Activated CD4-positive, alpha-beta T cell treated with anti-CD3 and anti-CD28 coated beads, Interleukin-2, amount 50 U/mL, for 24 hours (primary cell): ENCODE measurements at places on chromosomes 7 and 10.

GRCh38 chr10:112637901-112638300, 190.9 kb downstream of the VTI1A start:
- no peak for DNase-seq

DNA sequence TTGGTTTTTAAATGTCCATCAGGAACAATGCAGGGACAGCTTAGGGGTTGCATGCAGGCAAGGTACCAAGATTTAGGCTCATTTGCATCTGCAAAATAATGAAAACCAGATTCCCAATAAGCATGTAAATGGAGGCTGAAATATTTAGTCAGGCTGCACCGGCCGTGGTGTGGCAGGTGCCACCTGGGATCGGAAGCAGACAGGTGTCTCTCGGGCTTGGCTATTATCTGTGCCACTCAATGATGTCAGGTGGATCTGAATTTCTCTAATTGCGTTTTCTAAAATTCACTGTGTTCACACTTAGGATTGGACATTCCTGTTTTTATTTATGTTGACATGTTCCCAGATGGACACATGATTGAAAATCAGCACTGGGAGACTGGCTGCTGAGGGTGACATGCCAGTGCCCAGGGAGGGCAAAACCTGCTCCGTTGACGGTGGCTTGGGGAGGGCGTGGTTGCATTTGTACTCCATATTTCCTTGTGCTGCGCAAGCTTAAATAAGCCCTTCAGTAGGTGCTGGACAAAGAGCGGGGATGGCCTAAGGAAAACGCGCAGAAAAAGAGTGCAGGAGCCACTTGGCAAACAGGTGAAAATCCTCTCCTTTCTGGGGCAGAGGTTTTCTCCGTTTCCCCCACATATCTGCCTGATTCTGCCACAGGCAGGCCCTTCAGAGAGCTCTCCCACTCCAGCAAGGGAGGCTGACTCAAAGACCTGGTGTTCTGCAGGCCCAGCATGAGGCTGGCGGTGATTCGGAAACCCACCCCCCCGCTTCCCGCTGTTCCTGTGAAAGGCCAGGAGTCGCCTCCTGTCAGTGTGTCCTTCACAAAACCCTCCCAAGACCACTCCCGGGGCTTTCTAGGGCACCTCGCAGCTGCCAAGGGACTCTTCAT, 142.5 kb downstream of the WDR37 start:
- DNase-seq: no peak

- no peak for DNase-seq
Observed at GRCh38 chr10:82661701-82662100, 786.7 kb downstream of the NRG3 start.

- no peak for DNase-seq
Observed at GRCh38 chr7:48049850-48050249, 14.5 kb downstream of the C7orf57 start.

GRCh38 chr10:47048526-47048905, 137.3 kb downstream of the PTPN20 start:
- no peak for DNase-seq

DNA sequence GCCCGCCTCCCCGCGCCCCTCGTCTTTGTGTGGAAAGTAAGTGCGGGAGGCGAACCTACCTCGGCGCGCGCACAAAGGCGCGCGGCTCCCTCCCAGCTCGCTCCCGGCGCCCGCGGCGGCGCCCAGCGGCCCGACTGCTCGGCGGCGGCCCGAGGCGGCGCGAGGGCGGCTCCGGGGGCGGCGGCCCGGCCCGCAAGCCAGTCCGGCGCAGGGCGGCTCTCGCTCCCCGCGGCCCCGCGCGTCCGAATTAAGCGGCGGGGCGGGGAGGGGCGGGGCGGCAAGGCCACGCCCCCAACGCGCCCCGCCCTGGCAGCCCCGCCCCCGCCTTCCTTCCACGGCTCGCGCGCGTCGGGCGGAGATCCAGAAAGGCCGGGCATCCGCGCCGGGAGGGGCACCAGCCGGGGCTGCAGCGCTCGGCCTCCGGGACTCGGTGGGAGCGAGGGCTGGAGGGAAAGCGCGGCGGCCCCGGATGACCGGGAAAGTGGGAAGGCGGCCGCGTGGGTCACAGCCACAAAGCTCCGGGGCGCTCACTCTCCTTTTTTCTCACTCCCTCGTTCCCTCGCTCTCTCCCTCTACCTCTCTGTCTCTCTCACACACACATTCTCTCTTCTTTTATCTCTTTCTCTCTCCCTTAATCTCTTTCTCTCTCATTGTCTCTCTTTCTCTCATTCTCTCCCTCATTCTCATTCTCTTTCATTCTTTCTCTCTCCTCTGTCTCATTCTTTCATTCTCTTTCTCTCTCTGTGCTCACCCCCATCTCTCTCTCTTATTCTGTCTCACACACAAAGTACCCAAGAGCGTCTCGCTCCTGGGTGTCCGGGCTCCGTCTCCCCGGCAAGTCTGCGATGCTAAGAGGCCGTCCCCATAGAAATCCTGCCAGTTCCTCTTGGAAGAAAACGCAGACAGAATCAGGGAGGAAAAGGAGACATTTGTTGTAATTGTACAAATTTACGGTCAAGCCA, 170.2 kb downstream of the FAM107B start:
- DNase-seq: peak; percentile 60
